ENCODE measurements at places on chromosomes 3 and 15. TPM values are rescaled to one million over a fixed set of nuclear protein-coding genes. Genes with fewer than 3 reads are reported as not detected.

The RAD51 gene
- total RNA-seq = 14.0 TPM

The ST8SIA2 gene
- 12.7 TPM for total RNA-seq

The PLCL2 gene
- not detected for total RNA-seq

The MOBP gene
- not detected for total RNA-seq

The ITIH4 gene
- 0.63 TPM for total RNA-seq

The SELENOS gene
- total RNA-seq = 58.7 TPM

The ADCY5 gene
- 0.45 TPM for total RNA-seq

The SCAMP5 gene
- 0.51 TPM for total RNA-seq

The SMAD6 gene
- total RNA-seq = 2.4 TPM

The CCR3 gene
- total RNA-seq = not detected

The PLSCR2 gene
- total RNA-seq = not detected

The PTH1R gene
- total RNA-seq = 1.2 TPM

The RASGRP1 gene
- total RNA-seq = not detected

The TF gene
- not detected for total RNA-seq

The GHSR gene
- total RNA-seq = not detected

The C3orf80 gene
- total RNA-seq = 0.06 TPM

The RBP2 gene
- not detected for total RNA-seq

The SNRPA1 gene
- 25.1 TPM for total RNA-seq

The FGF12 gene
- not detected for total RNA-seq

The C15orf62 gene
- total RNA-seq = not detected

The ATP10A gene
- 0.69 TPM for total RNA-seq

The BCL2A1 gene
- not detected for total RNA-seq

The WDR72 gene
- not detected for total RNA-seq

Measured in LHCN-M2 (cell line).